ENCODE measurements at places on chromosomes 12 and 14.

DNA sequence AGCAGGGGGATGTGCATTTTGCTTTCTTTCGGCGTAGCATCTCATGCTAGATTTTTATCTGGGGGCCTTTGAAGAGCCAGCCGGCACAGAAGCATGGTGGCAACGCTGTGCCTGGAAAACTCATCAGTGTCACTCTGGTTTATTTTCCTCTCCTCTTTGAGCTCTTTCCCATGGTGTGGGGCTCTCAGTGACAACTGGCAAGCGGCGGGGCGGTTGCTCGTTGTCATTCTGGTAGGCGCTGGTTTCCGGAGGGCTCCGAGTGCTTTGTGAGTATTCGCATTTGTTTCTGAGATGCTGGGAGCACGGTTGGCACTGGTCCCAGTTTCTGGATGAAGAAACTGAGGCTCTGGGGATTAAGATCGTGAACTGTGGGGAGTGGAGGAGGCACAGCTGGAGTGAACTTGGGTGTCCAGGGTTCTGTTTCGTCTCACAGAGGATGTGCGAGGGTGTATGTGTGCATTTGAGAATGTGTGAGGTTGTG lies 23.3 kb downstream of the TPCN1 start:
- DNase-seq: peak; percentile 54

DNA sequence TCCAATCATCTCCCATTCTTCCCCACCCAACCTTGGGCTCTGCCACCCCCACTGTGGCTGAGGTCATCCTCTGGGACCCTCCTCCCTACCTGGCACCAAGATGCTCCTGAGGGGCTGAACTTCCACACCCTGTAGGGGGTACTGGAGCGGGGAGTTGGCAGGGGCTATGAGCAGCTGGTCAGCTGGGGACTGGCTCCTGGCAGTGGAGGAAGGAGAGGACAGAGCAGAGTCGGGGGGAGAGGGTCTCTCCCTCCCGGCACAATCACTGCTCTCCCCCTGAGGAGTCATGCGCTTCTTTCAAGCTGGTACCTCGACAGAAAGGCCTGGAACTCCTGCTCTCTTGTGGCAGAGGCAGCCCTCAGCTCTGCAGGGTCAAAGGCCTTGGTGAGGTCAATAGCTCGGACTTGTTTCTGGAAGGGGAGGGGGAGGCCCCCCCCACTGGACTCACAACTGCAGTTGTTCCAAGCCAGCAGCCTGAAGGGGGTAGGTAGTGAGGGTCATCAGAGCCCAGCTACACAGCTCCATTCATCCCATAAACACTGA lies 2.0 kb downstream of the B4GALNT1 start:
- no peak for DNase-seq

DNA sequence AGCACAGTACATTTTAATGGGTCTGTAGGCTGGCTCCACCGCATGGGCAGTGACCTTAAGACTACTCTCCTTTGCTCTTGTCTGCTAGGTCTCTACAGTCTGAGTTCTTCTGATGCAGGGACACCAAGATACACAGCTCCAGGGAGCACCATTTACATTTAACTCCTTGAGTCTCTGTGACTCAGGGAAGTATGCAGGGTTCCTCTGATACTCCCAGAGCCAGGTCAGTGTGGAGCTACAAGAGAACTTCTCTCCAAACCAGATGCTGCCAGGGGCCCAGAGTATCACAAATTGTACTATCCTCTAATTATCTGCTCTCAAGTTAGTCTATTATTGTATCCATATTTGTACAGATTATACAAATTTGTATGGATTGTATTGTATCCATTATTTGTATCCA lies 15.2 kb downstream of the ZFP36L1 start:
- no peak for DNase-seq

DNA sequence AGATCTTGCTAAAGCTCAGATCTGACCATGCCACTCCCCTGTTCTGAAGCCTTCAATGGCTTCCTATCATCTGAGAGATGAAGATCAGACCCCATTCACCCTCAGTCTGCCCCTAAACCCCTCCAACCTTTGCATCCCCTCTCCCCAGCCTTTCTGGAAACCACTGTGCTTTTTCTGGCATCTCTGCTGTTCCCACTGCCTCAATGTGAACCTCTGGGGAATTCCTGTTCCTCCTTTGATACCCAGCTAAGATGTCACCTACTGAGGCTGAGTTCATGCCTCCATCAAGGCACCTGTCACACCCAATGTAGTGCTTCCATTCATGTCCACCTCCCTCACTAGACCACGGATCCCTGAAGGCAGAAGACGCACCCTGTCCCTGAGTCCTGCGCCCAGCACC lies 19.3 kb downstream of the CYP46A1 start:
- DNase-seq: no peak

DNA sequence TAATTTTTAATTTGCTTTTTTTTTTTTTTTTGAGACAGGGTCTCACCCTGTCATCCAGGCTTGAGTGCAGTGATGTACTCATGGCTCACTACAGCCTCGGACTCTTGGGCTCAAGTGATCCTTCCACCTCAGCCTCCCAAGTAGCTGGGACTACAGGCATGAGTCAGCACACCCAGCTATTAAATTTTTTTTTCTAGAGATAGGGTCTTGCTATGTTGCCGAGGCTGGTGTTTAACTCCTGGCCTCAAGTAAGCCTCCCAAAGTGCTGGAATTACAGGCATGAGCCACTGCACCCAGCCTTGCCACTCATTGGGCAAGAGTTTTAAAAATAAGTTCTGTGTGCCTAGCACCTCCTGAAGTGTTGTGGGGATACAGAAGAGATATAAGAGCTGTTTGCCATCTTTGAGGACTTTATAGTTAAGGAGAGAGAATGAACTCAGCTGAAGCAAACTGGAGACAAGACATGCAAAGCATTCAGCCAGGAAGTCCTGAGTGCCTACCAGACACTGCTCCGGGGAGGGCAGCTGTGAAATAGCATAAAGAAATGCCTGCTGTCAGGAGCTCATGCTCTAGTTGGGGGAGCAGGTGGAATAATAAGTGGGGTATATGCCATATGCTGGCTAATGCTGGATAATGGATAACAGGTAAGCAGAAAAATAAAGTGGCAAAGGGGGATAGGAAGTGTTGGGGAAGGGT lies 15.0 kb upstream of the EMP1 start:
- DNase-seq: no peak

GRCh38 chr12:107670999-107671643 lies 14.5 kb upstream of the PWP1 start:
- no peak for DNase-seq

GRCh38 chr12:113803759-113804140 lies 162.4 kb downstream of the RBM19 start:
- DNase-seq: no peak

GRCh38 chr14:87966816-87967215 lies 26.2 kb downstream of the GALC start:
- no peak for DNase-seq

GRCh38 chr12:107441665-107442300 lies 243.8 kb upstream of the PWP1 start:
- no peak for DNase-seq

DNA sequence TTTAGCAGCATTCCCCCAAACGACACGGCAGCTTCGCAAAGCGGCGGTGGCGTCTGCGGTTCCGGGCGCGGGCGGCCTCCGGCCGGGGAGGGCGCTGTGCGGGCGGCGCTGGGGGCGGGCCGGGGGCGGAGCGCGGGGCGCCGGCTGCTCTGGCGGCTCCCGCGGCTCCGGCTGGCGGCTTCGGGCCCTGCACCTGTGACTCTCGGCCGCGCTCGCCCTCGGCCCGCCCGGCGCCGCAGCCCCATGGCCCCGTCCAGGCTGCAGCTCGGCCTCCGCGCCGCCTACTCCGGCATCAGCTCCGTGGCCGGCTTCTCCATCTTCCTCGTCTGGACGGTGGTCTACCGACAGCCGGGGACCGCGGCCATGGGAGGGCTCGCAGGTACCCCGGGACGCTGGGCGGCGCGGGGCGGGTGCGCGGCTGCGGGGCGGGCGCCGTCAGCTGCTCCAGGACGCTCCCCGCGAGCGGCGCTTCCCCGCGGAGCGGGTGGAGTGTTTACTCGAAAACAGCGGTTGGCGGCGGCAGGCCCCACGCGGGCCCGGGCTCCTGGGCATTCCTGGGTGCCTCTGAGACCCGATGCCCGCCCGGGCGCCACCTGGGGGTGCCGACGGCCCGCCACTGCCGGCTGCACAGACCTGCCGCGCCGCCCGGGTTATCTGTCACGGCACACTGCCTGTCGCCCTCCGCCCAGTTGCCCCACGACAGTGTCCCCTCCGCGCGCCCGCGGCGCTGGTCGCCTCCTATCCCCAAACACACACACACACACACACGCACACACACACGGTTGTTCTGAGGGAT lies at the start of gene SLC48A1:
Gene SLC48A1 (plus strand): TSS at position 177 of the 796 bp plus-strand sequence. CDS start 67 bp downstream, at position 244.
- DNase-seq: peak; percentile 36

DNA sequence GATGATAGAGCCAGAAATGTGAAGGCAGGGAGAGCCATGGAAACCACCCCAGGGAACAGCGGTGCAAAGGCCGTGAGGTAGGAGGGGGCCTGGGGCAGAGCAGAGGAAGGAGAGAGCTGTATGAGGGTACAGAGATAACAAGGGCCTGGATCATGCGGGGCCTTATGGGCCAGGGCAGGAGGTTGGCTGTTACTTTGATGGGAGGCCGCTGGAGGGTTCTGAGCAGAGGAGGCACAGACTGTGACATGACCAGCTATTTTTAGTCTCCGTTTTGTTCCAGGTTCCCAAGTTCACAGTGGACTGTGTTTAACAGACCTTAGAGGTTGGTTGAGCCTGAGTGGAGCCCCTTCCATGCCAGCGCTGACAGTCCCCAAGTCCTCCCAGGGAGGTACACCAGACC lies 118.6 kb downstream of the GCH1 start:
- DNase-seq: no peak

- DNase-seq: no peak
Observed at GRCh38 chr14:95196268-95196667, 38.9 kb upstream of the DICER1 start.

GRCh38 chr12:87814625-87815024 lies 214.6 kb downstream of the C12orf50 start:
- DNase-seq: no peak

GRCh38 chr14:86083616-86084015 lies 553.7 kb downstream of the FLRT2 start:
- no peak for DNase-seq

GRCh38 chr12:50923361-50924130 lies 28.8 kb upstream of the HIGD1C start:
- DNase-seq: no peak

GRCh38 chr12:15477761-15478160 lies 155.5 kb downstream of the PTPRO start:
- DNase-seq: no peak

DNA sequence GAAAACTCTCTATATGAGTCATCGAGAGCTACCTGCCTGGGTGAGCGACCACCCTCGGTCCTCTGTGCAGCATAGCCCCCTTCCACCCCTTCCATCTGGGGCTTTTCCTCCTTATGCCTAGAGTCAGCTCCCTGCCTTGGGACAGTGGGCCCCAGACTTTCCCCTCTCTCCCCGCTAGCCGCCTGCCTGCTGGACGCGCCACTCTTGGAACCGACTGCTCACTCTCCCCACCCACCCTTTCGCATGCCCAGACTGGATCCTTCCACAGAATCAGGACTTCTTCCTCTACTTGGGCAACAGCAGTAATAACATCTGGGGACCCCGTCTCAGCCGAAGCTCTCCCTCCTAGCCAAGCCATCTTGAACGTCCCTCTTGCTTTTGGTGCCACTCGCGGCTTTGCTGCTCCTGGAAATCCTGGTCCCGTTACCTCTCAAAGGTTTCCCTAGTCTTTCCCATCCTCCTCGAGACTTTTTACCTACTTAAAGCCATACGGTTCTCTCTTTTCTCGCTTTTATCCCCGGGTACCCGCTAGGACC lies 671 bp downstream of the ESYT1 start:
- DNase-seq: no peak

DNA sequence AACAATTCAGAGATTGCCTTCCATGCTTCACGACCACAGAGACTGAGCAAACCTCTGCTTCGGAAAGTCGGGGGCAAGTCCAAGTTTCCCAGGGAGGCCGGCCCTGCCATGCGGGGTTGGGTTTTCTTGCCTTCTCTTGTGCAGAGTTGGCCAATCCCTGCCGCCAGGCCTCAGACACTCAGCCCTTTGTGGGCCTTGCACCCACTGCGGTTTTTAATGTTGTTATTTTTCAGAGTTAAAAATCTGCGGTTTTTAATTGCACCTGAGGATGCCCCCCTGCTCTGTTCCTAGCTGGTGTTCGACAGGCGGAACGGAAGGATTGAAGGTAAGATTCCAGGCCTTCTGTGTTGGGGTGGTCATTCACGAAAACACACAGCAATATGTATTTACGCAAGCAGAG lies 108.7 kb downstream of the CALM1 start:
- no peak for DNase-seq

DNA sequence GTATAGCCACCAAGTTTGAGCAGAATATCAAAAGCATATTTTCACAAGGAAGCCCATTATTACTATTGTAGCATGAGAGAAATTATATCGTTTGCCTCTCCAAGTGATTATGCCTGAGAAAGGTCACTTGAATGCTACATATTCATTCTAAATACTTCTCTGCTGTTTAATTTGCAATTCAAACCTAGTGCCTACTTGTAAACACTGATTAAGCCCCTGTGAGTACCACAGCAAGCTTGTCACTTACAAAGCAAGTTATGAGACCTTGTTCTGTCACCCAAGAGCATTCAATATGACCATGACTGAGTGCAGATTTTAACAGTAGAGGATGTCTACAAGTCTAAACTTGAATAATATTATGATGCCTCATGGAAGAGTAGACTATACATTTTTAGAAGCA lies 124.7 kb upstream of the SSTR1 start:
- no peak for DNase-seq

GRCh38 chr12:109767991-109768900 lies 54.6 kb downstream of the FAM222A start:
- DNase-seq: no peak

DNA sequence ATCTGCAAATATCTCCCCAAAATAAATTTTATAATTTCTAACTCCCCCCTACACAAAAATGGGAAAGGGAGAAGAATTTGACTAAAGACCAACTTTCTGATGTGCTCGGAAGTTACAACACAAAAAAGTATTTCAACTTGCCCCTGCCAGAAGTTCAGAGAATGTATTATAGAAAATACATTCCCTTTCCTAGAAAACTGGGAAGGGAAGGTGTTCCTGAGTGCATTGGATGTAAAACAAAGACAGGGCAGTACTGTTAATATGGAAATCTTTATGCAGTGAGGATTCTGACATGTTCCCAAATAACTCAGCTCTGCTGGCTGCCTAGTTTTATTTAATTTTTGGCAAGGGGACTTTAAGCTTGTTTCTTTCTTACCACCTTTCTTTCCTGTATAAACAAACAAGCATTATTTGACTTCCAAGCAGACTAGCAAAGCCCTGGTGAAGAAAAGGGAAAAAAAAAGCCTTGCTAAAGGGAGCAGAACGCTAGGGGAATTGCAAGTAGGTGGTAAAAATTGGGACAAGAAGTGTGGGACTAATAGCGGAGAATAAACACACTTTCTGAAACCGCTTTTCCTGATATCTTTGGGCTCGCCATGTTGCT lies 124.1 kb downstream of the STXBP6 start:
- no peak for DNase-seq

DNA sequence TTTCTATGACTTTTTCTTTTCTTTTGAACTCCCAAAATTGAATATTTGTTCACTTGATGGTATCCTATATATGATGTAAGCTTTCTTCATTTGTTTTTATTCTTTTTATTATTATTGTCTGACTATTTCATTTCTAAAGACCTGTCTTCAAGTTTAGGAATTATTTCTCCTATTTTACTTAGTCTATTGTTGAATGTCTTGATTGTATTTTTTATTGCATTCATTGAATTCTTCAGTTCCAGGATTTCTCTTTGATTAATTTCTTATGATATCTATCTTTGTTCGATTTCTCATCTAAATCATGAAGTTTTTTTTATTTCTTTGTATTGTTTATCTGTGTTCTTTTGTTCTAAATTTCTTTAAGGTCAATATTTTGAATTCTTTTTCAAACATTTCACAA lies 238.8 kb downstream of the TTC6 start:
- no peak for DNase-seq

GRCh38 chr12:60112763-60113162 lies 516.9 kb downstream of the SLC16A7 start:
- no peak for DNase-seq
